ENCODE measurements at places on chromosomes 2 and 18.

DNA sequence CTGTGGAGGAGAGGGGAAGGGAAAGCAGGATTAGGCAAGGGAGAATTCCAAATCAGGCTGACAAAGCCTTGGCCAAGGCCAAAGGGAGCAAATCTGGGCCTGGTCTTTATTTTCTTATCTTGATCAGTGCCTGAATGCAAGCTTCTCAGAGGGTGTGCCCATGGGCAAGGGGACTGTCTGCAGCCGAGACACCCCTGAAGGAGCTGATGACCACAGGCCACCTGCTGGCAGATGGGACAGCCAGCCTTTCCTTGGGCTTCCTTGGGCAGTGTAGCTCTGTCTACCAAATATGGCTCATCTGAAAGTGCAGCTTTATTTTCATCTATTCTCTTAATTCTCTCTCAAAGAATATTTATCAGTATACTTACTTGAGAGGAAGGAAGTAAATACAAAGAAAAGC is 117.0 kb downstream of the PKP4 start:
- no peak for DNase-seq

- DNase-seq: no peak
These were observed 95.3 kb downstream of the GALR1 start for GRCh38 chr18:77344786-77345500.

DNA sequence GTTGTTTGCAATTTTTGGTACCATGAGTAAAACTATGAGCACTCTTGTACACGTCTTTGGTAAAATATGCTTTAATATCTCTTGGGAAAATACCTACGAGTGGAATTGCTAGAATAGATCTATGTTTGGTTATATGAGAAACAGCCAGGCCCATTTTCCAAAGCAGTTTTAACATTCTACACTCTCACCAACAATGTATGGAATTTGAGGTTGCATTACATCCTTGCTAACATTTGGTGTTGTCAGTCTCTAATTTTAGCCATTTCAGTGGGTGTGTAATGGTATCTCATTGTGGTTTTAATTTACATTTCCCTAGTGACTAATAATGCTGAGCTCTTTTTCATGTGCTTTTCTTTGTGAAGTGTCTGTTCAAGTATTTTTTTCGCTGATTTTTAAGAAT is 118.9 kb upstream of the TCF4 start:
- DNase-seq: no peak

DNA sequence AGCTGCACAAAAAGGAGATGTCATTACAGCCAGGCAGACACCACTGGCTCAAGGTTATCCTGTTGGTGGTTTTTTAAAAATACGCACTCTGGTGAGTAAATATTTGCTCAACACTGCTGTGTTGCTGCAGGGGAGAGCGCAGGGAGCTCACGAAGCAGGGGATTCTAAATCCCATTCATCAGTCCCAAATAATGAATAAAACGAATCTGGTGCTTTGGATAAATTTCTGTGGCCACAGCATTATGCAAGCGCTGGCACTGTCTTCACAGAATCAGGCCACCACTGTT is 256.2 kb downstream of the HDAC4 start:
- no peak for DNase-seq

GRCh38 chr18:43805646-43806194 is 528.4 kb upstream of the SYT4 start:
- DNase-seq: no peak

DNA sequence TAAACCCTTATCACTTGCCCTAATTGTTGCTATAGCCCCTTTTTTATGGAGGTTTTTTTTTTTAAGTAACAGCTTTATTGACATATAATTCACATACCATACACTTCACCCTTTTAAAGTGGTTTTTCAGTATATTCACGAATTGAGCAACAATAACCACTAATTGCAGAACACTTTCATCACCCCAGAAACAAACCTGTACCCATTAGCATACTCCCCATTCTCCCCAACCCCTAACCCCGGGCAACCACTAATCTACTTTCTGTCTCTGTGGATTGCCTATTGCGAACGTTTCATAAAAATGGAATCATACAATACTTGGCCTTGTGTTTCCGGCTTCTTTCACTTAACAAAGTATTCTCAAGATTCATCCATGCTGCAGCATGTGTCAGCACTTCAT is 213.6 kb downstream of the ATAD2B start:
- DNase-seq: peak; percentile 40

DNA sequence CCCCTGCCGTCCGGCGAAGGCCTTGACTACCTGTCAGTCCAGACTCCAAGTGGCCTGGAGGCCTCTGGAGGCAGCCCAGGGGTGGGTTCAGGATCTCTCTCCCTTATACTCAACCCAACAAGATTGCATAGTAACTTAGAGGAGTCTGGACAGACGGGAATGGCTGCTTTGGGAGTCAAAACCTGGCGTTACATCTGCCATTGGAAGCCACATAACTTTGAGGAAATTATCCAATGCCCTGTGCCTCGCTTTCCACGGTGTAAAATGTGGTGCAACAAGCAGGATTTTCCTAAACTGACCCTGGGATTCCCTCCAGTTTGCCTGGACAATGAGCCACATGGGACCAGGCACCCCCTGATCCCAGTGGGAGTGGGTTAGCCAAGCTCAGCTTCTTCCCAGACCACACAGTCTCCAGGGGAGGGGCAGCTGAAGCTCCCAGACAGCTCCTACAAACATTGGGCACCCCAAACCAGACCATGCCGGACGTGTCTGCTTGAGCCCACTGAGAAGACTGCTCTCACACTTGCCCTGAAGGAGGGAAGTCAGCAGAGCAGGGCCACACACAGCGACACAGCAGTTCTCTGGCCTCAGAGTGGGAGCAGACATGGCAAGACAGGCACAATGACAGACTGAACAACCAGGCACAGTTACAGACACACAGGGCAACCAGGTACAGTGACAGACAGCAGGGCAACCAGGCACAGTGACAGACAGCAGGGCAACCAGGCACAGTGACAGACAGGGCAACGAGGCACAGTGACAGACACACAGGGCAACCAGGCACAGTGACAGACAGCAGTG is 65.6 kb upstream of the RAB6C start:
- DNase-seq: no peak

- no peak for DNase-seq
These were observed 574.8 kb downstream of the LRP1B start for GRCh38 chr2:141555876-141556470.

DNA sequence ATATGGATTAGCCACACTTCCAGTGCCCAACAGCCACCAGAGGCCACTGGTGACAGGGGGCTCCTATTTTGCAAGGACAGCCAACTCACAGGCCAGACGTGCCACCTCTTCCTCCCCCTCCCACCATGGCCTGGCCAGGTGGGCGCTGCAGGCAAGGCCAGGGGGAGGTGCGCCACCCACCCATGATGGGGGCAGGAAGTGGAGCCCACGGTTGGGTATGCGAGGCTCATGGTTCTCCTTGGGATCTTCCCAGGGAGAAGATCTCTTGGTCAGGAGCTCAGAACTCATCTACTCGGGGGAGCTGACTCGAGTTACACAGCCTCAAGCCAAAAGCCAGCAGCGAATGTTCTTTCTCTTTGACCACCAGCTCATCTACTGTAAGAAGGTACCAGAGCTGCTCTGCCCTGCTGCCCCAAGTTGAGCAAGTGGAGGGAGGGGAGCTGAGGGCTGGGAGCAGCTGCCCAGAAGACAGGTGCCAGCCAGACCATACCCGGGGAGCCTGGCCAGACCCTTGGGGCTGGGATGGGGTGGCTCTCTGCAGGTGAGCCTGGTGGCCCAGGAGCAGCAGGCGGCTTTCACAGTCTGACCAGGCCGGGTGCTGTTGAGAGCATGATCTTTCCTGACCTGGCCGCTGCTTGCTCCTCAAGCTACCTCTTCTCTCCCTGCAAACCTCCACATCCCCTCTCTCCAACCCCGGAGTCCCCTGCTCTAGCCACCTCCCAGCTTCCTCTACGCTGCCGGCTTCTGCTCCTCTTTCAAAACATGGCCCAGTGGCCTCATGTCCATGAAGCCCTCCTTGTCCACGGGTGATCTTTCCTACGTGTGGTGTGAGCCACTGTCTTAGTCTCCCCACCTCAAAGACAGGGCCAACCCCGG is 49.8 kb downstream of the FAM168B start:
- DNase-seq: no peak

- no peak for DNase-seq
These were observed 26.2 kb upstream of the SPOPL start for GRCh38 chr2:138475277-138475776.

DNA sequence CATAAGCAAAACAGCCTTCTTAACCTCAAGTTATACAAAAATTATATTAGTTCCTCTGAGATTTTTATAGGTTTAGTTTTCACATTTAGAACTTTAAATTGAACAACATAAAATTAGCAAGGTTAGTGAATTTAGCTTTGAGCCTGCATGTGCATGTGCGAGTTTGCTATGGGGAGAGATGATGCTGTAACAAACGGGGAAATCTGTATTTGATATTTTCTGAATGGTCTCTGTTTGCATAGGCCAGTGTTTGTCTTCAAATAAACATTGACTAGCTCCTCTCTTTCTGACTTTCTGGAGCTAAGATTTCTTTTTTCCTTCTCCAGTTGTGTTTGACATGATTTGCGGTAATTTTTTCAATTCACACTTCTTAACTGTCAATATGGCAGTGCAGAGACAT is 30.9 kb upstream of the IL18RAP start:
- no peak for DNase-seq
